ENCODE measurements at places on chromosomes 7 and 10.

- DNase-seq: no peak
Measured at GRCh38 chr10:5805711-5806110, 7.5 kb downstream of the GDI2 start.

DNA sequence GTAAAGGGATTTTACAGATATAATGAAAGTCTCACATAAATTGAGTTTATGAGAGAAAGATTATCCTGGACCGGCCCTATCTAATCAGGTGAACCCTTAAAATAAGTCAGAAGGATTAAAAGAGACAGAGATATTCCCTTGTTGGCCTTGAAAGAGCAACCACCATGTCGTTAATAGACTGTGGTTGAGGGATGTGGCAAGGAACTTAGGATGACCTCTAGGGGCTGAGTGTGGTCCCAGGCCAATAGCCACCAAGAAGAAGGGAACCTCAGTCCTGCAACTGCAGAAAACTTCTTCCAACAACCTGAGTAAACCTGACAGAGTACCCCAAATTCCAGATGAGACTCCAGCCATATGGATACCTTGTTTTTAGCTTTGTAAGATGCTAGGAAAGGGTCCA is 121.5 kb downstream of the POLR1F start:
- no peak for DNase-seq

GRCh38 chr10:86217371-86218080 is 149.1 kb downstream of the GRID1 start:
- DNase-seq: no peak

DNA sequence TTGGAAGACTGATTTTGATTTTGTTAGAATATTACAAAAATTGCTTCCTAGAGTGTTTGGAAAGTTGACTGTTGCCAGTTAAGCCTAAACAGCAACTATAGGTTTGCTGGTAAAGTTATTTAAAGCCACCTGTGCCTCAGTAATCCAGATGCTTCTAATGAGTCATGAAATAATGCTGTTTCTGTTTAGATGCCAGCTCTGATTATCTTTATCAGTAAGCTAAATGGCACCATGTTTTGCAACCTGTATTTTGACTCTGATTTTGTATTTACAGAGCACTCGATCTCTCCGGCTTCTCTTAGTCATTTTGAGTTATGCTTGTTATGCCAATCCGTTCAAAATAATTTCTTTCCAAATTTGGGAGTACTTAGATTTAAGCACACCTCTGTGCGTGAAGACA is 366.1 kb downstream of the EXOC4 start:
- DNase-seq: no peak

DNA sequence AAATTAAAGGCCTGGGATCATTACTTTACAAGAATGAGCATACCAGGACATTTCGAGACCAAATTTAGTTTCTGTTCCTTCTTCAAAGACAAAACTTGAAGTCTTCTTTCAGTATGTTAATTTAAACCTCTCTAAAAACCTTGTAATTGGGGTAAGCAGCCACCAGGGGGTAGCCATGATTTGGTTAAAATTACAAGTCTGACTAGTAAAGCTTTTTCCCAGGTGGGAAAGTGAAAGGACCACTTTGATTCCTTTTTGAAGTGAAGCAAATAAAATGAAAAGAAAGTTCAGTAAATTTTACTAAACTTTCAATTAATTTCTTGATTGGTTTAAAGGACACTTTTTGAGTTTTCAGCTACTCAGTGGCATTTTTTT is 294.3 kb downstream of the BBS9 start:
- DNase-seq: peak; percentile 33

DNA sequence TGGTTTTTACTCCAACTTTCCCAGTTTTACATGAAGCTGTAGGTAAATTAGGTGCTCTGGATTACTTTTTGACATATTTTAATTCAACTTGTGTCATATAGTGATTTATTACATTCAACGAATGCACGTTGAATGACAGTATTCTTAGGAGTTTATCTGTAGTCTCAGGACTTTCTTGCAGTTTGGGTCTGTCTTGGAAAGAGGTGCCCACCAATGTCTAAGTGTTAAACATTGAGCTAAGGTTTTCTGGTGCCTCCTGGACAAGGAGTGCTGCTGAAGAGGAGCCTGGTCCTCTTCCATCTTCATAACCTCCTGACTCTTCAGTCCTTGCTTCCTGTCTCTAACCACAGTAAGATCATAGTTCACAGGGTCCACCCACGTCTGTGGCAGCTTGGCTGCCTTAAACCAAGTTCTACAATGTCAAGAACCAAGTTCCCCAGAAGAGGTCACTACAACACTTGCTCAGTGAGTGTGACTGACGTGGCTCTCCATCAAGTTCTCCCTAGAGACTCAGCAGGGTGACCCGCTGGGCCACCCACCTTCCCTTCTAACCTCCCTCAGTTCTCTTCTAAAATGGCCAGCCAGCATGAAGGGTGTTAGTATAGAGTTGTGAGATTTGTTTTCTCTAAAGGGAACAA is 6.1 kb downstream of the NPY start:
- peak; percentile 73 for DNase-seq

- DNase-seq: no peak
Measured at GRCh38 chr7:131934452-131934851, 378.0 kb upstream of the PODXL start.

DNA sequence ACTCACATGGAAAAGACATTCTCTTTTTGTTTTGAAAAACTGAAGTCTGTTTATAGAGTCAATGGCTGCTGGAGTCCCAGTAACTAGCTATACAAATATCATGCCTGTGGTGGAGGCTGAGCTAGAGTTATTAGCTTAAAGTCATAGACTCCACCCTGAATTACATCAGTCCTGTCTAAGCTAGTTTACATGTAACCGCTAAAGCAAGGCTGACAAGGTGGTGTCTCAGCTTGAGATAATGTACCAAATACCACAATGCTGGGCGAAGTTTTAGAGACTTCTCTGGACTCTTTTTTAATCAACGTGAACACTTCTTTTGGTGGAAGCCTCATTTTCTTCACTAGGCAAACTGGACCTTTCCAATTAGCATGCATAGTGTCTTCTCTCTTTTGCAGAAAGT is 219.4 kb downstream of the ANK3 start:
- no peak for DNase-seq

DNA sequence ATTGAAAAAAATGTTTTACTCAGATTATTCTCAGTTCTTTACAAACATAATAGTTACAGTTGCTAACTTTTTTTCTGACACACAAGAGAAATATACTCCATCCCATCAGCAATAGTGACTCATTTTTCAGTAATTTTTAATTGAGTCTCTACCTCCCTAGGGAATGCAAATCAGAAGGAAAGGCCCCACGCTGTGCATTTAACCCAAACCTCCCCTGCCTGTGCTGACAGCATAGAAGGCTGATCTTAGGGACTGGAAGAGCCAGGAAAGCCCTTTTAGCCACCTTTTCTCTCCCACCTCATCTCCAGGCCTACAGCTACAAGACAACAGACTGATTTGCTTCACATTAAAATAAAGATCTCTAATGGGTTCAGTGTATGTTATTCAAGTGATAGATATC is 24.7 kb upstream of the PIK3CG start:
- no peak for DNase-seq

GRCh38 chr10:93220296-93221170 is 146.8 kb downstream of the CYP26A1 start:
- DNase-seq: no peak

- DNase-seq: no peak
Measured at GRCh38 chr10:45557275-45557905, 115.2 kb downstream of the ZFAND4 start.

GRCh38 chr10:11111490-11111889 is 93.8 kb downstream of the CELF2 start:
- DNase-seq: no peak

GRCh38 chr7:134534633-134535032 is 7.3 kb downstream of the AKR1B10 start:
- DNase-seq: no peak

GRCh38 chr7:1567049-1567771 is 2.6 kb downstream of the PSMG3 start:
- DNase-seq: no peak

DNA sequence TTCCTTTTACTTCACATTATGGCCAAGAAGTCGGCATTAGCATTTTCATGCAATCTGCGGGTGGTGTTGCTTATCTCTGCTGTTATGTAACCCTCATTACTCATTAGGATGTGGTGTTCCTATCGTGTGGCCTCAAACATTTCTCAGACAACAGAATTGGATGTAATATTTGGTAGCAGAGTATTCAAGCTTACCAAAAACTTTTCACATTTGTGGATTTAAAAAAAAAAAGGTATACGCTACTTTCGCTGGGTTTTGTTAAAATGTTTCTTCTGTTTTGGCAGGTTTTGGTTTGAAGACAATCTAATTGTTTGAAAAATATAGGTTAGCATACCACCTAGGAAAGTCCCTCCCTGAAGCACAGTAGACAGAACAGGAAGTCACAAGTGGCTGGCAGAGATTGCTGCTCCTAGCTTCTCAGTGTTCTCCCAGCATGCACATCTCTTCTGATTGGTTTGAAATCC is 128.8 kb downstream of the GATA3 start:
- no peak for DNase-seq
